ENCODE measurements at places on chromosomes 13 and 19.

GRCh38 chr13:40792284-40793051 is 3.1 kb downstream of the SLC25A15 start:
- DNase-seq, result no peak

DNA sequence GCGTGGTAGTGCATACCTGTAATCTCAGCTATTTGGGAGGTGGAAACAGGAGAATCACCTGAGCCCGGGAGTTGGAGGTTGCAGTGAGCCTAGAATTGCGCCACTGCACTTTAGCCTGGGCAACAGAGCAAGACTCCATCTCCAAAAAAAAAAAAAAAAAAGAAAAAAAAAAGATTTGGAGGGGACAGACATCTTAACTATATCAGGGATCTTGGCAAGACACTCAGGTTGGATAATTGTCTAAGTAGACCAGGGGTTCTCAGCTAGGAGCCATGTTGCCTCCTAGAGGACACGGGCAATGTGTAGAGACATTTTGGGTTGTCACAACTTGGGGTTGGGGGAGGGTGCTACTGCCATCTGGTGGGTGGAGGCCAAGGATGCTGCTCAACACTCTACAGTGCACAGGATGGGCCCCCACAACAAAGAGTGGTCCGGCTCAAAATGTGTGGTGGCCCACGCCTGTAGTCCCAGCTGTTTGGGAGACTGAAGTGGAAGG is 1.9 kb upstream of the ZNF580 start:
- DNase-seq, result peak; percentile 77

GRCh38 chr13:109113427-109113826 is 484.0 kb downstream of the MYO16 start:
- no peak for DNase-seq

DNA sequence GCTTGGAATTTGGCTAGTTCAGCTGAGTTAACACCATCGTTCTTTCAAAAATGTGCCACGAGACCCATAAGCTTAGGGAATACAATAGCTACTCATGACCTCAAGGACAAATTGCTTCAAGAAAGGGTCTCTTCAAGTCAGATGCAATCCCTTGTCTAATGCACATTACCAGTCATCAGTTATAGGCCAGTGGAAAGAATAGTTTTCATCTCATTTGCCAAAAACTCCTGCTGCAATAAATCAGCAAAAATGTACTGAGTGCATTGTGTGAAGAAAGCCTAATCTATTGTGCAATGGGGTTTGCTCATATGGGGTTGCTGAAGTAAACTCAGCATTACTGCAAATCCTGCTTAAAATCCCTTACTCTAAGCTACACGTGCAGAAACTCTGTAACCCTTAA is 208.3 kb upstream of the NBEA start:
- DNase-seq, result no peak

GRCh38 chr19:14350302-14350701 is 30.9 kb upstream of the ADGRE5 start:
- no peak for DNase-seq

DNA sequence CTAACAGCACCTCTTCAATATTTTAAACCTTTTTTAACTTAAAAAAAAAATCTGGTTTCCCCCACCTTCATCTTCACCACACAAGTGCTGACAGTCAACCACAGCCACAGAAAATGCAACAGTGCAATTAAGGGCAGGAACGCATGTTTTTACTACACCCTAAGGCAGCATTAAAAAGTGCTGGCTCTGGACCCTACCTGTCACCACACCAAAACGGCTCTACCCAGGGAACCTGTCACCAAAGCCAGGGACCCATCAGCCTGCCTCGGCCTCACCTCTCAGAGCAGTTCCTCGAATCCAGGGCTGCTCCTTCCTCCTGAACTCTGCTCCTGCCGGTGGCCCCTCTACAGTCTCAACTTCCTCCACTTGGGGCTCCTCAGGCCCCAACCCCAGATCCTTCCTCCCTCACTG is 22.5 kb upstream of the SLC35E1 start:
- peak; percentile 52 for DNase-seq

DNA sequence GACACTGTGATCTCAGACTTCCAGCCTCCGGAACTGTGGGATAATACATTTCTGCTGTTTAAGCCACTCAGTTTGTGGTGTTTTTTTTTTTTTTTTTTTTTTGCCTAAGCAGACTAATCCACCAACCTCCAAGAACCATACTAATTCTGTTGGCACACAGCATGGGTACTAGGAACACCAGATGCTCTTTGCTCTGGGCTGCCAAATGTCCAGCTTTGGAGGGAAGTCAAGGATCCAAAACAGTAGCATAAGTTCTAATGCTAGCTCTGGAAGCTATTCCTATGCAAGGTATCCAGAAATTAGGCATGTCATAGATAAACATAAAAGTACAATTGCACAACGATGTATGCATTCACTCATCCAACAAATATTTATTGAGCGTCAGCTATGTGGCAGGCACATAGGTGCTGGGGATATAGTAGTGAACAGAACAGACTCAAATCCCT is 64.5 kb upstream of the WDFY2 start:
- no peak for DNase-seq

DNA sequence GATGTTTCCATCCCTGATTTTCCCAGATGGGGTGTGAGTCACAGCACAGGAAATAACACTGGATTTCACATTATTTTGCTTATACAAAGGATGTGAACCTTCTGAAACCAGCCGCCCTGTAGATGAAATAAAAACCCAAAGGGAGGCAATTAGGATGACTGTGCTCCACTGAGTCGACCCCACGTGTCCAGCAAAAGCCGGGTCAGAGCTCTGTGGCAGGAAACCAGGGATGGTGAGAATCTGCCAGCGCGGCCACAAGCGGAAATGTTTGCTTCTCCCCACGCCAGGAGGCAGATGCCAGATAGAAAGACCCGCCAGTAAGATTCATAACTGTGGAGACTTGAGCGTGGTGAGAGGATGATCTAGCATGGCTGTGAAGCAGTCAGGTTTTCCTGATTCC is 764.4 kb downstream of the LIG4 start:
- DNase-seq, result peak; percentile 13

DNA sequence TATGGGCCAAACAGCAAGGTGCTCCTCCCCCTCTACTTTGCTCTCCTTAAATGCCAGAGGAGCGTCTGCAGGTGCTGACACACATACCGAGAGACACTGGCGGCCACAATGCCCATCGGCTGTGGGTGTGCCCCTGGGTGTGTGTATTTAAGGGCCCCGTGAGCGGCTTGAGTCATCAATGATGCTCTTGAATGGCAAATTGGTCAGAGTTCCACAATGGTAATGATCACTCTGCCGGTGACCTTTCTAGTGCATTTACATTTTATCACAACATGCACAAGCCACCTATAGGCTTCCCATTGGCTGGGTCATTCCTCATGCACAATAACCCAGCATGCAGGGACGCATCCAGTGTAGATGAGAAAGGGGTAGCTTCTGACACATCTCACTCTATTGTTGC is 124.8 kb downstream of the ZNF536 start:
- no peak for DNase-seq

DNA sequence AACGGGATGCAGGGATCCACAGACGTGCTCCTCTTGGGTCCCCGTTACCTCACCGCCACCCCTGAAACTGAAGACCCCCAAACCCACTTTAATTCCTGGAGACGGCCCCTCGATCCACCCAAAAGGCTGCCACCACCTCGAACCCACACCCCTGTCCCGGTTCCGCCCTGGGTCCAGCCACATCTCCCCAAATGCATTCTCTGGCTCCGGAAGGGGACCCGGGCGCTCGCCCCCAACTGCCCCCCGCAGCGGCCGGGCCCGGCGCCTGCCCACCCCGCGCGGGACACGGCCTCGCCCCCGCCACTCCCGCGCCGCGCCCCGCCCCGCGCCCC is 219 bp upstream of the FSTL3 start:
- no peak for DNase-seq

DNA sequence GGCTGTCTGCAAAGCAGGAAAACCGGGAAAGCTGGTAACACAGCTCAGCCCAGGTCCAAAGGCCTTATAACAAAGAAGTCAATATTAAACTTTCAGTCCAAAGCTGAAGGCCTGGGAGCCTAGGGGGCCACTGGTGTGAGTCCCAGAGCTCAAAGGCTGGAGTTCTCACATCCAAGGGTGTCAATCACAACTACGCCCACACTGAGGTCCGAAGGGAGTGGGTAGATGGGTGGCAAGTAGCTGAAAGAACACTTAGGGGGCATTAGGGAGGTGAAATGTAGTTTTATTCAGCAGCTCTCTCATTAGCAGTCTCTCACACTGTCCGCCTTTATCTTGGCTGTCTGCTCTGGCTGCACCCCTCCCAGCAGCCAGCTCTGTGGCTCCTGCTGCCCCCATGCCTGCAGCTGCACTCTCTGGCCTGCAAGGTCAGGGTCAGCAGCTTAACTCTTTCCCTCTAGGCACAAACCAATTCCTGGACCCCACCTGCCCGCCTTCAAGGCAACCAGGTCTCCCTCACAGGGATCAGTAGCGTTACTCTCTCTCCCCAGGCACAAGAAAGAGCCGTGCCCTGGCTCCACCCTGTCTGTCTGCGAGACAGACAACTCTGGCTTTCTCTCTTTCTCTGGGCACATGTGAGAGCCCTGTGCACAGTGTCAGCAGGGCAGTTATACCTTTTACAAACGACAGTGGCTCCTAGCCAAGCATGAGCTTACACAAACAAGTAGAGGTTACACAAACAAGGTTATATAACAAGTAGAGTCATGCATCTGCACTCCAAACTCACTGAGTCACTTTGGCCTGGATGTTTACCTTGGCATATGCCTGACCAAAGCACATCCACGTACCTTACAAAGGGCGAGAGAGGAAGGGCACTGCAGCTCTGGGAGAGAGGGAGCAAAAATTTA is 249.4 kb upstream of the PCDH20 start:
- no peak for DNase-seq

- no peak for DNase-seq
Observed at GRCh38 chr19:9953802-9954542, 17.7 kb upstream of the OLFM2 start.

- no peak for DNase-seq
Observed at GRCh38 chr13:43232144-43232872, 208.9 kb downstream of the DNAJC15 start.

GRCh38 chr19:4567584-4568071 is 8.1 kb upstream of the SEMA6B start:
- peak; percentile 88 for DNase-seq

DNA sequence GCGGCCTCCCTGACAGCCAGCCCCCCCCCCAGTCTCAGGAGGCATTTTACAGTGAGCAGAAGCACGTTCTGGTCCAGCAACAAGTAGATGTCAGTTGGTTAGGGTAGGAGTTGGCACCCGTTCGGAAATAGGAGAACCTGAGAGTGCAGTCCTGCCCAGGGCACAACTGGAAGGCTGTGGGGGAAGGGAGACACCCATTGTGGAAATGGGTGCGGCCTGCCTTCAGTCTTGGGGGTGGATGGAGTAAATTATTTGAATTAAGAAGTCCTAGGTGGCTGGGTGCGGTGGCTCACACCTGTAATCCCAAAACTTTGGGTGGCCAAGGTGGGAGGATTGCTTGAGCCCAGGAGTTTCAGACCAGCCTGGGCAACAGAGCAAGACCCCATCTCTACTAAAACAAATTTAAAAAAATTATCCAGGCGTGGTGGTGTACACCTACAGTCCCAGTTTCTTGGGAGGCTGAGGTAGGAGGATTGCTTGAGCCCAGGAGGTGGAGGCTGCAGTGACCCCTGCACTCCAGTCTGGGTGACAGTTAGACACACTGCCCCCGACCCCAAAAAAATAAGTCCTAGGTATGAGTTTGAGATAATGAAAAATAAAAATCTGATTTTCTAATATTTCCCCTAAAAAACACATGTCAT is 1.2 kb downstream of the CIRBP start:
- peak; percentile 57 for DNase-seq

- peak; percentile 66 for DNase-seq
Observed at GRCh38 chr13:26254583-26255111, 718 bp downstream of the CDK8 start.

GRCh38 chr13:107790397-107790796 is 424.9 kb downstream of the LIG4 start:
- DNase-seq, result no peak

DNA sequence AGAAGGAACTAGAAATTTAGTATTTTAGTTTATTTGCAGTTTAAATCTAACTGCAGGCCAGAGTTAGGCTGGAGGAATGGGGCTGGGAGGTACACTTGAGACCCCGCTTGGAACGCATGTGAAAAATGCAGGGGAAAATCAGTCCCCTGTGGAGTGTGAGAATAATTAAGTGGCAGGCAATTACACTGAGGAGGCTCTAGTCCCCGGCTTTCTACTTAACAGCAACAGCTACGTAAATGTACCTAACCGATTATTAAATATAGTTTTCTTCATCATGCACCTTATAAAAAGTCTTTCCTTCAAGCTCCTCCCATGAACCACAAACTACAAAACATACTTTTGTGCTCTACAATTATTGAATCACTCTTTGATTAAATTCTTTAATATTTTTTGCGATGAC is 804 bp downstream of the ZNF708 start:
- no peak for DNase-seq

GRCh38 chr13:36986462-36987240 is 12.5 kb downstream of the ALG5 start:
- no peak for DNase-seq

DNA sequence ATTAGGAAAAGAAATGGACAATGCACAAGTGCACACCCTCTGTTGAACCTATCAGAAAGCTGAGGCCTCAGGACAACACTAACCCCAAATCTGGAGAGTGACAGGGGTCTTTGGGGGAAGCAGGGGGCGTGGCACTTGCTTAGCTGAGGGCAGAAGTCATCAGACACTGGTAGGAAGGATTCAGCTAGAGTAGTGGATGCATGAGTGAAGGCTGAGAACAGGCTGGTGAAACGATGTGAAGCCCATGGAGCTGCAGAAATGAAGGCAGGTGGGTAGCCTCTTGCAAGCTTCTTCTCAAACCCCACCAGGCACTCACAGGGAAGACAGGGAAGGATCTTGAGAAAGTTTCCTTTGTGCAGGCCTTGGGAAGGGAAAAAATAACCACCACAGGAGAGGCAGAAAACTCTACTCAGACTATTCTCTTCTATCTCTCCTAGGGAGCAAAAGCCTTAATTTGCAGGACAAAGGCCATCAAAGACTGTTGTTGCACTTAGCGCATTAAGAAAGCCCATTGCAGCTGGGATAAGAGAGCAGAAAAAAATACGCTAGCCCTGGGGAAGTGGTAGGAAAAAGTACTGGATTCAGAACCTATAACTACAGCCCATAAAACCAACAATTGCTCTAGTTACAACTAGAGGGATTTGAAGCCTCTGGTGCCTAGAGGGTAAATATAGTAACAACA is 193.3 kb upstream of the ZNF536 start:
- no peak for DNase-seq

DNA sequence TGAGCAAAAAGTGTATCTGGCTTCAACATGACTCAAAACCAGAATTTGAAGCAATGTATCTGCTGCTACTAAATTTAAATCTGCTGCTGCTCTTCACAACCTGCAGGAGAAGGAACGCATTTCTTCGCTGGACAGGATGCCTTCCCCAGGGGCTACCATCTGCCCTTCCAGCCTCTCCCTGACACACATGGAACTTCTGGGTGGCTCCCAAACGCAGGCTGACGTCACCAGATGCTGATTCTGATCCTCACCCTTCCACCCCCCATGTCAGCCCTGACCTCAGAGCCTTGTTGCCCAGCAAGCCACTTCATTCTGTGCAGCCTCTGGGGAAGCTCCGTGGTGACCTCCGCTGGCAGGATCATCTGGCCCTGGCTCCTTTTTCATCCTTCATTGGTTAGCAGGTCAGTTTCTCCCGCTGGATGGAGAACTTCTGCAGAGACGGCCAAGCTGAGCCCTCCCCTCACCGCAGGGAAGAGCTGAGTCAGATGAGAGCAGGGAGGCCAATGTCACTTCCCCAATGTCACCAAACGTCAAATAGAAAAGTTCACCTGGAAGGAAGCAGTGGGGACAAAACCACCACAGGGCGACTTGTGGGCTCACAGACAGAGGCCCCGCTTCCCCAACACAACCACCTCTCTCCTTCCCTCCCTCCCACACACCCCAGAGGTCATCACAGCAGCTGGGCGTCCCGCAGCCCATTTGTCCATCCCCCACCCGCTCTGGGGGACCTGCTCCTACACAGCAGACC is 14.0 kb upstream of the RAB20 start:
- DNase-seq, result peak; percentile 30
